ENCODE measurements at places on chromosomes 13 and 19. TPM values are rescaled to one million over a fixed set of nuclear protein-coding genes. Genes with fewer than 3 reads are reported as not detected.
A peak's percentile ranks its signal among the peaks of the same experiment; 100 is the strongest.

CFAP97D2 gene
- total RNA-seq = not detected

SCN1B gene
- total RNA-seq = 0.90 TPM

OR10H2 gene
- not detected for total RNA-seq

RYR1 gene
- total RNA-seq = 1.2 TPM

CLEC17A gene
- 0.60 TPM for total RNA-seq

ZIM2 gene
- total RNA-seq = not detected

ZNF582 gene
- total RNA-seq = 2.0 TPM

GAS6 gene
- total RNA-seq = 0.25 TPM

DNA sequence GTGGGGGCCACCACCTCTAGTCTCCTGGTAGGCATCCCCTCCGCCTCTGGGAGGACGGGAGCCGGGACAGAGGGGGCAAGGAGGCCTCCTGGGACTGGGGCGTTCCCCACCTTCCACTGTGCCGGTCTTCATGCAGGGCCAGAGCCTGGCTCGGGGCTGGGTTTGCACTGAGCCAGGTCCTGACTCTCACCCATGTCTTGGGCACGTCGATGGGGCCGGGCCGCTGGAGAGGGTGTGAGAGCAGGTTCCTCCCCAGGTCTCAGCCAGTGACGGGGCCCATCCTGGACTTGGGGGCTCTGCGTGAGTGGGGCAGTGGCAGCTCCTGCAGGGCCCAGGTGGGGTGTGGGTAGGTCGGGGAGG is 26.6 kb downstream of the ATP11A start:
- DNase-seq = no peak

DNA sequence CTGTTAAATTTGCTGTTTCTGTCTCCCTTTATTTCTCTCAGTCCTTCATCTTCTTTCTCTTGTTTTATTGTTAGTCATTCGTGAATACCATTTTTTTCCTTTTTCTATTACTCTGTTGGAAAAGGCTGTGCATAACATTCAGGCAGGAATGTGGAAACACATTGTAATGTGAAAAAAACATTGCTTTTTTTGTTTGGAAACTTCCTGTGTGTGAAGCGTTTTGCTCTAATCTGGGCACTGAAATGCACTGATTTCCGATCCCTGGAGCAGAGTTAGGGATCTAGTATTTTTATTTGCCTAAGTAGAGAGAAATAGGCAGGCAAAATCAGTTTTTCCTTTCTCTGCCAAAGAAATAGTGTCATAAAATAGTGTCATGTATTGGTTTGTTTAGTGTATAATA is 155.5 kb downstream of the PCCA start:
- DNase-seq = no peak

- peak; percentile 15 for DNase-seq
Observed at GRCh38 chr13:33367926-33368325, 82.4 kb upstream of the STARD13 start.

GRCh38 chr19:52613299-52613906 is 24.8 kb downstream of the ZNF83 start:
- DNase-seq = no peak

DNA sequence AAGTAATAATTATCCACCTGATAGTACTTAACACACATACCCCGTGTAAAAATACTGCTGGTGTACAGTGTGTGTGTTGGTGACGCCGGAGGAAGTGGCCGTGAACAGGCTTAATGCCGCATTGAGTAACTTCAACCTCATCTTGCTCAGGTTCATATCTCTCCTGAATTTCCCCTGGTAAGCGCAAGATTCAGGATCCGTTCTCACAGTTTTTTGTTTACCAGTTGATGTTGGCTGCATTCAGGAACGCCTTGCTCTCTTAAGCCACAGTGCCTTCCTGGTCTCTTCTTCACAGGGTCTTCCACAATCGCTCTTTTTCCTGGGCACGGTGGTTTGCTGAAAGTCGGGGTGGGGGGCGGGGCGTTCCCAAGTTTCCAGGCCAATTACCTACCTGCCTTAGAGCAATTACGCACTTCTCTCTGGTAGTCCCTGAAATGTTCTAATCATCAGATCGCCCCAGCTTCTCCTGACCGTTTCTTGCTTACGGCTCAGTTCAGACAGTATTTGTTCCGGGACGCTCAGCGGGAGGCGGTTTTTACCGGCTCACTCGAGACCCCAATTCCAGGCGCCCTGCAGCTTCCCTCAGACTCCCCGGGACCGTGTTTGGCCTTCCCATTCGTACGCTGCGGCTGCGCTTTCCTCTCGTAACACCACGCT is 706 bp upstream of the DNAJC3 start:
- peak; percentile 55 for DNase-seq

GRCh38 chr13:92137520-92137919 is 739.1 kb downstream of the GPC5 start:
- no peak for DNase-seq

DNA sequence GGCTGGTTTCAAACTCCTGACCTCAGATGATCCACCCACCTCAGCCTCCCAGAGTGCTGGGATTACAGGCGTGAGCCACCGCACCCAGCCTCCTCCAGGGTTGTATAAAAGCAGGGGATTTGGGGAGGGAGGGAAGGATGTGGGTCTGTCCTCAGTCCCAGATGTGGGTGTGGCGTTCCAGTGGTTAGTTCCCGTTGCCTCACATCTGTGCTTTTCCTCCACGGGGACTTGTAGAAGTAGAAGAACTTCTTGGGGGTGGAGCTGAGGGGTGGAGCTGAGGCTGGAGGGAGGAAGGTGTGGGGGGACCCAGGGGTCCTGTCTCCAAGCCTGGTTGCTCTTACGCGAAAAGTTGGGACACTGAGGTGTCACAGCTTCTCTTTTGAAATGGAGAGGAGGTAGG is 514 bp upstream of the MCEMP1 start:
- no peak for DNase-seq

- no peak for DNase-seq
Observed at GRCh38 chr13:50779443-50780200, 63.9 kb downstream of the DLEU7 start.

DNA sequence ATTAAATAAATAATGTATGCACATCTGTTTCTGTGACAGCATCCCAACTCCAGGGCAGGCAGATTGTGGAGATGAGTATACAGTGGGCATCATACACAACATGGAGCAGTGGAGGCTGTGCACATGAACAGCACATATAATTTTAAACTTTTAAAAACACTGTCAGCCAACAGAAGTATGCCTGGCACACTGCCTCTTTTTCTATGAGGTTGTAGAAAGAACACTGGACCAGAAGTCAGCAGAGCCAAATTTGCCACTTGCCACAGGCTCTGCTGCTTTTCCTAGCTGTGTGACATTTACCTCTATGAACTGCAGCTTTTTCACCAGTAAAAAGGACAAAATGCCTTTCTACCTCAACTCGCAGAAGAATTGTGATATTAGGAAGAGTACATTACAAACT is 118.7 kb downstream of the FRY start:
- DNase-seq = no peak

GRCh38 chr19:58345558-58345957 is 7.7 kb downstream of the A1BG start:
- no peak for DNase-seq

- DNase-seq = peak; percentile 90
Observed at GRCh38 chr19:47247308-47247990, 8.9 kb upstream of the CCDC9 start.

DNA sequence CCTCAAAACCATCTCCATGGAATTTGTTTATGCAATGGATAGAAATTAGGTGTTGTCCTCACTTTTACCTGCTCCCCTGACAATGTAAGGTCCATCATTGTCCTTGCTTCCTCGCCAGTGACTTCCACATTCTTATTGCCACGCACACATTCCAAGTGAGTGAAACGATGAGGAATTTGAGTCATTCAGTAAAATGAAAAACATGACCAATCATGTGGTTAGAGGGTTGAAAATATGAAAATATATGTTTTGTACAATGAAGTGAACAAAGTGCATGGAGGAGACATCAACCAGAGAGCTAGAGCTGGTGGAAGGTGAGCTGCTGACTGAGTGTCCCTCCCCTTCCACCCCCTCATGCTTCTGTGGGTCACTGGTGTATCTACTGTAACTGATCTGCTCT is 91.7 kb downstream of the ATP8A2 start:
- no peak for DNase-seq

GRCh38 chr13:68727165-68727564 is 1380.5 kb upstream of the ATXN8OS start:
- DNase-seq = no peak

- no peak for DNase-seq
Observed at GRCh38 chr19:4830768-4831265, 695 bp downstream of the TICAM1 start.

- DNase-seq = peak; percentile 86
Observed at GRCh38 chr13:114110091-114110829, 22.2 kb downstream of the RASA3 start.
